ENCODE measurements at places on chromosomes 4 and X.

DNA sequence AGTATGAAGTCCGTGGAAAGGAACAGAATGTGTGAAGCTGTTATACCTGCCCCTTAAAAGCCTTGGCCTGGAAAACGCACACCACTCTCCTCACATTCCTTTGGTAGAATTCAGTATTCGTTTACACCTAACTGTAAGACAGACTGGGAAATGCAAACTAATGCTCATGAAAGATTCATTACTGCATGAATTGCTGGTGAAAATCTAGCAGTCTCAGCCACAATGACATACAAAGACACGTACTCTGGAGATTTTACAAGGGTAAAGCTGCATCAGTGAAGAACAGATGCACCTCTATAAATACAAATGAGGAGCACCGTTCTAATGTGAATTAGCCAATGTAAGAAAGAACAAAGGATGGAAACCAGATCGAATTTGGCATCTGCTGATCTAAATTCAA, 2051.3 kb downstream of the PCDH7 start:
- DNase-seq = no peak

DNA sequence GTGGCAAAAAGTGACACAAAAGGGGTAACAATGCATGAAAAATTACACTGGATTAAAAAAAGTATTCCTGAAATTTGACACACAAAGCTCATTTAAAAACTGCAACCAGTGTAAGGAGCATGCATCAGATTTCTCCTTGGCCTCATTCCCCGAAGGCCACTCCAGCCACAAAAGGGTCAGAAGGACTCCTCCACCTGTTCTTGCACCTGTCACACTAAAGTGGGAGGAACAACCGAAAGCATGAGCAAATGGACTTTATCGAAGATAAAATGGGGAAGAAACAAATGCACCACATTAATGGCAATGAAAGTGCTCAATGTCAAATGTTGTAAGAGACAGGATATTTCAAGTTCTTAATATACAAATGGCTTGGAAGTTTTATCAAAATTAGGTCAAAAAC, 88.2 kb downstream of the ADGRA3 start:
- no peak for DNase-seq

- DNase-seq = no peak
These were observed 167.2 kb upstream of the SLC4A4 start for GRCh38 chr4:71171592-71171991.

- DNase-seq = no peak
These were observed 26.1 kb downstream of the IGSF1 start for GRCh38 chrX:131262738-131263679.

GRCh38 chr4:146638786-146639505, at the start of gene POU4F2:
POU4F2 (plus strand) TSS chr4:146638893; CDS start chr4:146639141, 248 bp downstream.
- DNase-seq = no peak

DNA sequence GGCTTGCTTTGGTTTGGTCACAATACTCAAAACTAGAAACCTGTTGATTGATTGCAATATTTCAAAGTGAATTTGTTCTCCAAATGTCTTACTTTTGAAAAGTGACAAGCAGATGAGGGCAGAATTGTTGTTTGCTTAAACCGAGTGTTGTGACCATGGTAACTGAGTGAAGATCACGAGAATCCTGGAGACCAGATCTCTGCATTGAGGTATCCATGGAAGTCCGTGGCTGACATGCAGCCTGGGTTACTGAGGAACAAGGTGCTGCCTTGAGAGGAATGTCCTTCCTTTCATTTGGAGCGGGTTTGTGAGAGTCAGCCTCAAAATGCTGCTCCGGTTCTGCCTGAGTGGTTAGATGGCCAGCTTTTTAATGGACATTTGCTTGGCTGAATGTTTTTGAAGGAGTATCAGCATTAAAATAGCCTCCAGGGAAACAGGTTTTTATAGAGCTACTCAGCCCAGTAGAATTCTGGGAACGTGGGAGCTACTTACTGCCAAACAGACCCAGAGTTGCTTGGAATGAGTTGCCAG, 31.3 kb downstream of the NYX start:
- no peak for DNase-seq

- no peak for DNase-seq
These were observed 516.2 kb upstream of the GALNT7 start for GRCh38 chr4:172652369-172652768.

DNA sequence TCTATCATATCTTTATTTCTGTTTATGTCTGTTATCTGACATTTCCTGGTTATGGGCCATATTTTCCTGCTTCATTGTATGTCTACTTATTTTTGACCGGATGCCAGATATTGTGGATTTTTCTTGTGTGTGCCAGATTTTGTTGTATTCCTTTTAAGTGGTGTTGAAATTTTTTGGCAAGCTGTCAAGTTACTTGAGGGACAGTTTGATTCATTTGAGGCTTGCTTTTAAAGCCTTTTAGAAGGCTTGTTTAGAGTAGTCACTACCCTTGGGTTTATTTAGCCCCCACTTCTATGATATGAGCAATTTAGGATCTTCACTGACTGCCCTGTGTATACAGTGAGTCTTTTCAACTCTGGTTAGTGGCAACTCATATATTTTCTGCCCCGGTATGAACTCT, 29.2 kb upstream of the NPY2R start:
- no peak for DNase-seq

GRCh38 chr4:2138846-2139500, 79.8 kb downstream of the NAT8L start:
- no peak for DNase-seq

- DNase-seq = no peak
These were observed 1.7 kb upstream of the LAS1L start for GRCh38 chrX:65536291-65536690.

DNA sequence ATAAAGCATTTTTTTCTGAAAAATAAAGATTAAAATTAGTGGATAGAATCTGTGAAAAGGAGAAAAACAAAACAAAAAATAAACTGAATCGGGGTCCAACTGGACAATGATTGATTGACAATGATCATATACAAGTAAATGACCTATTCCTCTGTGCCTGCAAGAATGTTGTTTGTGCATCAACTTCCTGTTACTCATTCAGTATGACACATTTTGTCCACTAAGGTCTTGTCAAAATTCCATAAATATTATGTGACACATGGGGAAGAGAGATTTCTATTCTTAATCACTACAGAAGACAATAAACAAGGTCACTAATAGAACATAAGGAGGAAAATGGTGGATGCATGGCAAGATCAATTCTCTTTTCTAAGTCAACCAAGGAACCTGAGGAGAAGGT, 54.9 kb downstream of the F8 start:
- DNase-seq = no peak
